IgD-negative memory B cell (primary cell): ENCODE measurements at places on chromosomes 3 and 15. TPM values are rescaled to one million over a fixed set of nuclear protein-coding genes. Genes with fewer than 3 reads are reported as not detected.

LRCH3 gene
- 24.3 TPM for polyA plus RNA-seq

ZNF80 gene
- polyA plus RNA-seq, result not detected

TAMM41 gene
- 40.0 TPM for polyA plus RNA-seq

KNG1 gene
- polyA plus RNA-seq, result not detected

GNAT1 gene
- polyA plus RNA-seq, result not detected

FBXO40 gene
- 0.18 TPM for polyA plus RNA-seq

CLRN1 gene
- not detected for polyA plus RNA-seq

IQCF5 gene
- polyA plus RNA-seq, result not detected

BNC1 gene
- not detected for polyA plus RNA-seq

FAM174B gene
- polyA plus RNA-seq, result 1.4 TPM

ISL2 gene
- 0.89 TPM for polyA plus RNA-seq

FRMD5 gene
- polyA plus RNA-seq, result 0.30 TPM

PLSCR2 gene
- not detected for polyA plus RNA-seq

TRH gene
- polyA plus RNA-seq, result not detected

RAD51 gene
- 0.45 TPM for polyA plus RNA-seq

DPPA2 gene
- not detected for polyA plus RNA-seq
